ENCODE measurements at places on chromosomes 3 and 15.

GRCh38 chr3:142040941-142041491 lies 108.3 kb downstream of the TFDP2 start:
- DNase-seq: no peak

GRCh38 chr15:33068007-33068481 lies 126.5 kb downstream of the FMN1 start:
- no peak for DNase-seq

- no peak for DNase-seq
Measured at GRCh38 chr3:157460253-157460652, 23.6 kb downstream of the PTX3 start.

DNA sequence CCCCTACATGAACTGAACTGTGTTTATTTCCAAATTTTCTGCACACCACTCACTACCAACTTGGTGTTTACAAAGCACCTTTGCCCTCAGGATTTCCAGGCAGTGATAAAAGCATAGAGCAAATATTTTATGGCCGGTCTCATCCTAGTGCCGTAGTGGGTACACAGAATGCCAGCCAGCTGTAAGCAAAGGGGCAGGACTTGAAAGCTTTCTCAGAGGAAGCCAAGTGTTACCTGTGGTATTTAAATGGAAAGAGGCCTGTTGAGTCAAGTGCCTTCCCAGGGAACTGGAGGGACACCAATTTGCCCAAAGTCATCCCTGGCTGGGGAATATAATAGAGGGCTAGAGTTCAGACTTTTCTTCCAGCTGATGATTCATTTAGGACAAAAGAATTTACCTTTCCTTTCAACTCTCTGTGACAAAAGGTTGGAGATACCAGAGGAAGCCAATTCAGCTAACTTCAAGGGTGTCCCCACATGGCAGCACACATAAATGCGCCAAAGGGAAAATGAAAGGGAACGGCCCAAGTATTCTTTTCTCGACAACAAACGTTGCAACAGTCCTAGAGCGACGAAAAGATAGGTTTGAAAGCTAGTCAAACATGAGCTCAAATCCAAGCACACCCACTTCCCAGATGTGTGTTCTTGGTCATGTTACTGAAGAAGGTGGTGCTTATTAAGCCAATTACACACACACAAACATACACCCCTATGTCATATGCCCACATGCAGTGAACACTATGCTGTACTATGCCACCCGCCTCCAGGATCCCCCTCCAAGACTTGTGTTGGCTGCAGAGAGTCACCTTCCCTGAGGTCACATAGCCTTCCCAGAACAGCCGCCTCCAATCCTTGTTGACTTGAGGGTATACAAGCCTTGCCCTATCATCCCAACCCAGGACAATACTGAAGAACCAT lies 27.7 kb downstream of the MAGI1 start:
- no peak for DNase-seq

DNA sequence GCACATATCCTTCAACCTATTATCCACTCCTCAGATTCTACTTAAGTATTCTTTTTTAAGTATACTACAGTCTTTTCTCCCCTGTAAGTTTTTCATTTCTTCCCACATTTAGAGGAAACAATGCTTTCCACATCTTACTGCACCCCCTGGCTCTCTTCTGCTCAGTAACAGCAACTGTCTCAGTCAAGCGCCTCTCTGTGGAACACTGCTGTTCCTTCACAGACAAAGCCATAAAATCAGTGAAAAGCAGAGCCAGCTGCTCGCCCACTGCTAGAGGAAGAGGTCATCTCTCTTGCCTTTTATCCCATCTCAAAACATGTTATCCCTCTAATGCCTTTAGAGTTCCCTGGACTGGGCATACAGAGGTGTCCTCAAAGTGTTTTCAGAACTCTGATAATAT lies 24.8 kb downstream of the SERP1 start:
- DNase-seq: no peak

DNA sequence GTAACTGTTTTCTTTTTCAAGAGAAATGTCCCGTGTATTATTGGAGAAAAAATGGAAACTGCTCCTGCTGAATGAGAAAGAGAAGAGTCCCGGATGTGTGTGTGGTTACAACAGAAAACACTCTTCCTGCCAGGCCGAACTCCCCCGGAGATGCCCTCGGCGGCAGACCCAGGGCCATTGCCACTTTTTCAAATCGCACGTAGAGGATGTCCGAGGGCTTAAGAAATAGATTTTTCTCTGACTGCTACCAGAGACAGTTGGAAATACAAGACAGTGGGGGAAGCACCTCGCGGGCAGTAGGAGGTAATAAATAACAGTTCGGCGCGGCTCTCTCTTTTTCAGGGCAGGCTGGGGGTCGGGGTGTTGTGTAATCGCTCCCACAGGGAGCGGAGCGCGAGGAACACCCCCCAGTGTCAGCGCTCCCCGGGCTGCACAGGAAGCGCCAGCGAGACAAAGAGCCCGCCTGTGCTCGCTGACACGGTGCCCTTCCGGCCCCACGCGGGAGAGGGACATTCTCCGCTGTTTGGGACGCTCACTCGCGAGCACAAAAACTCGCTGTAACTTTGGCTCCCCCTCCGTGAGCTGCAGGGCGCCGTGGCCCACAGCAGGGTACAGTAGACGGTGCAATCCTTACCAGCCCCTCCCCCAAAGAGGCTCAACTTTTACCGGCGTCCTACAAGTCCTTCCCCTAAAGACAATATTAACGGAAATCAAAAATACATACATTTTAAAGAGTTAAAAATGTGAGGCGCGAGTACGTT lies 1.1 kb downstream of the VGLL4 start:
- DNase-seq: peak; percentile 65

DNA sequence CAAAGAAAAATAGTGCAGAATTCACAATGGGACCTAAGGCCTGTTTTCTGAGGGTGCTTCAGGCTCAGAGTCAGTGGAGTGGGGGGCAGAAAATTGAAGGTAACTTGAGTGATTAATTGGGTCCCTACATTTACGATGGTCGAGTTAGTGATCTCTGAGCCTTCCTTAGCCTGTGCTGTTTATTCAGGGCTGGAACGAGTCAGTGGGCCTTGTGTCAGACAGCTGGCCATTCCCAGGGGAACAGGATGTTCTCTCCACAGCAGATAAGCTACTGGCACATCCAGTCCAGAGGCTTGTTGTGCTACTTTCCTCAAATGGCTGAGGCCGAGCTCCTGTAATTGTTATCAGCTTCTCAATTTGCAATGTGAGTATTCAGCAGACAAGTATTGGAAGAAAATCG lies 29.2 kb upstream of the CNTN3 start:
- DNase-seq: no peak

DNA sequence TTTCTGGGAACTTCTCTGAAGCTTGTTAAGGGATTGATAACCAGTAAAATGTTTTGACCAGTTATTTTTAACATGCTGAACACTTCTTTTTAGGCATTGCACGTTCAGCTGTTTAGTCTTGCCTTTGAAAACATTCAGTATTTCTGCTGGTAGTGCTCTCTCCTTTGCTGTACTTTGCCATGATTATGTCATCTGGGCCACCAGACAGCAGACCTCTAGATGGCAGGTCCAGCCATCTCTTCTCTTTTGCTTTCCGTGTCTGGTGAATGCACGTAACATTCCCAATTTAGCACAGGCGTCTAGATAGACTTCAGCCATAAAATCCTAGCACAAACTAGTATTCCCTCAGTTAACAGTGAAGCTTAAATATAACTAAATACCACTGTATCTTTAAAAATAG lies 57.8 kb downstream of the RAB7A start:
- no peak for DNase-seq

GRCh38 chr3:74591946-74592345 lies 22.5 kb downstream of the CNTN3 start:
- DNase-seq: no peak

- no peak for DNase-seq
Measured at GRCh38 chr15:48063411-48063985, 57.3 kb upstream of the SLC24A5 start.

DNA sequence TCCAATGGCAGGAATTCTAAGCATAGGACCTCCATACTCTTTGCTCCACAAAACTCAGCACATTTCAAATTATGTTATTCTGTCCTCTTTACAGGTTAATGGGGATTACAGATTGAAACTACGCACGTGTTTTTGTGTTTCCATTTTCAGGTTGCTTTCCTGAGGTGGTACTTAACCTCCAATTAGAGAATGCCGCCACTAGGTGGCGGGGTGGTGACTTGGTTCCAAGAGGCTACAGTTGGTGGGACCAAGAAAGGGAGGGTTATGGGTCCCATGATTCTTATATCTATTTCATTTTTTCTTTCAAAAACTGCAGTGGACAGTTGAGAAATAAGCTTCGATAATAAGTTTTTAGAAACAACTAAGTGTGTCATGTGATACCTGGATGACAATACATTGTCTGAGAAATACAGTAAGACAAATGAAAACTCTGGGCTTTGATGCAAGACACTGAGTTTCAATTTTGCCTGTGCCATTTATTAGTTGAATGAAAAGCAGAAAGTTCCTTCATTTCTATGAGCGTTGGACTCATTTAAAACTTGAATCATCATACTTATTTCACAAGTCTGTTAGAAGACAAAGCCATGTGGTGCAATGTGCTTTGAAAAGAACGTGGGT lies 539.0 kb downstream of the FGF12 start:
- DNase-seq: peak; percentile 36

GRCh38 chr3:7962301-7962700 lies 539.3 kb upstream of the LMCD1 start:
- no peak for DNase-seq

DNA sequence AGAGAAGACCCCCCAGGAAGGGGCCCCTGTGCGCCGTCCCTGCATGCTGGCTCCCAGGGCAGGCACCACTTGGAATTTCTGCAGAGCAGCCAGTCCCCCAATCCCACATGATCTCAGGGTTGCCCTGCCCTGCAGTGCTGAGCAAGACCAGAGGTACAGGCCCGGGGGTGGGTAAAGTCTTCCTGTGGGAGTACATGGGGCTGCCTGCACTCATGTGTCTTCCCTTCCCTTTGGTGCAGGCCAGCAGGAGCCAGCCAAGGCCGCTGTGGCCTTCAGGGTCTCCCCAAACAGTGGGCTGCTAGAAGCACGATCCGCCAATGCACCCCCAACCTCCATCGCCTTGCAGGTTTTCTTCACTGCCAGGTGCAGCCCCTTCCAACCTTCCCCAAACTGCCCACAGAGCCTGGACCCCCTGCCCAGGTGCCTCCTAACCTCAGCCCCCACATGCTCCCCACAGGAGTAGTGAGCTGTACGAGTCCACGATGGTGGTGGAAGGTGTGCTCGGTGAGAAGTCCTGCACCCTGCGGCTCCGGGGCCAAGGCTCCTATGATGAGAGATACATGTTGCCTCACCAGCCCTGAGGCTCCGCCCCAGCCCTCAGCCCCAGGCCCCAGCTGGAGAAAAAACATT lies 15.0 kb downstream of the ACAA1 start:
- peak; percentile 25 for DNase-seq

All from activated CD4-positive, CD25-positive, alpha-beta regulatory T cell treated with anti-CD3 and anti-CD28 coated beads, Interleukin-2, amount 50 U/mL, for 72 hours (primary cell).